ENCODE measurements at places on chromosomes 6 and 20.

DNA sequence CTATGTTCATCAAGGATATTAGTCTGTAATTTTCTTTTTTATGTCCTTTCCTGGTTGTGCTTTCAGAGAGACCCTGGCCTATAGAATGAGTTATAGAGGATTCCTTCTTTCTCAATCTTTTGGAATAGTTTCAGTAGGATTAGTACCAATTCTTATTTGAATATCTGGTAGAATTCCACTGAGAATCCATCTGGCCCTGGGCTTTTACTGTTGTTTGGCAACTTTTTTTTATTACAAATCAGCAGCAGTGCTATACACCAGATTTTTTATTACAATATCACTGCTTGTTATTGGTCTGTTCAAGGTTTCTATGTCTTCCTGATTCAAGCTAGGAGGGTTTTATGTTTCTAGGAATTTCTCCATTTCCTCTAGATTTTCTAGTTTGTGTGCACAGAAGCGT lies 50.0 kb upstream of the NRSN1 start:
- DNase-seq, result no peak

DNA sequence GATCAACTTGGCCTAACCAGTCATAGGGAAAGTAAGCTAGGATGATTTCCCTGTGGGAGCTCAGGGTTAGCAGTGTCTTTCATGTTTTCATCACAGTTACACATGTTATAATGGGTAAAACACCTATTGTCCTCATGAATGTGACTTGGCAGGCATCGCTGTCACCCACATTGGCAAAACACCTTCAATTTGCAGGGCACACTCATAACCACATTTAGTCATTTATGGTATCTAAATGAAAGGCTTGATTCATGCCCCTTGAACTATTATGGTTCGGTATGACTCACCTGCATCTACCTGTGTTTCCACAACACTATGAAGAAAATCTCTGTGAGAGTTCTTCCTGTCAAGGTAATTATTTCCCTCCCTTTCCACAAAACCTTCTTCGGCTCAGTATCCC lies 49.2 kb downstream of the FRK start:
- no peak for DNase-seq

DNA sequence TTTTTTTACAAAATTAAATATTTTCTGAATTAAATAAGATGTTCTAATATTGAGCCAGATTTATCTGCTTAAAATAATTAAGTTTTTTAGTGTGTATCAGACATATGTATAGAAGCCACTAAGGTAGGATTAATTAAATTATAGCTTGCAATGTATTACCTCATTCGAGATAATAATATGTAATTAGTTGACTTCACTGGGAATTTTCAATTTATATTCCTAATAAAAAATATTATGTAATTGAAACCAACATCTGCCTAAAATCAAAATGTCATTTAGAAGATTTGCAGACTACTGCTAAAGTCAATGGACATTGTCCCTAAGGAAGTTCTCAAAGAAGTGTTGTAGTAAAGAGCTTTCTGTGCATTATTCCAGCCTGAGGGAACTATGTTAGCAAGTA lies 254.7 kb downstream of the EYS start:
- no peak for DNase-seq

DNA sequence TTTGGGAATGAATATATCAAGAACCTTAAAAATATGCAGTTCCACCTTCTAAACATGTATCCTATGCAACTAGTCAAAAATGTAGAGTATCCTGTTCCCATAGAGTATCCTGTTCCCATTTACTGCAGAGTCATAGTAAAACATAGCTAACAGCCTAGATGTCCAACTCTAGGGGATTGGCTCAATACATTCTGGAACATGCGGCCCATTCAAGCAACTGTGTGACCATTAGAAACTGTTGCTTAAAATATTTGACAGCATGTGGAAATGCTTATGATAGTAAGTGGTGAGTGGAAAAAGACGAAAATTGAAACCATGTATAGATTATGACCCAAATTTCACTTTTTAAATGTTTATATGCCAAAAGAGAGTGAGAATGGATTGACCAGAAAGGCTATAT lies 11.2 kb downstream of the FOXP4 start:
- no peak for DNase-seq

DNA sequence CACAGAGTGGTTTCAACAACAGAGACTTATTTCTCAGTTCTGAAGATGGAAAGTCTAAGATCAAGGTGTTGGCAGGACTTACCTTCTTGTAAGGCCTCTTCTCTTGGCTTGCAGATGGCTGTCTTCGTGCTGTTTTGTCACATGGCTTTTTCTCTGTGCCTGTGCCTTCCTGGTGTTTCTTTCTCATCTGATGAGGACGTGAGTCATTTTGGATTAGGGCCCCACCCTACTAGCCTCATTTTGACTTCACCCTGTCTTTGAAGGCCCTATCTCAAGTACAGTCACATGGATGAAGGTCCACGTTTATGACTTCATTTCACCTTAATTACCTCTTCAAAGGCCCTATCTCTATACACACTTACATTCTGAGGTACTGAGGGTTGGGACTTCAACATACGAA lies 41.4 kb upstream of the LAMA2 start:
- no peak for DNase-seq

DNA sequence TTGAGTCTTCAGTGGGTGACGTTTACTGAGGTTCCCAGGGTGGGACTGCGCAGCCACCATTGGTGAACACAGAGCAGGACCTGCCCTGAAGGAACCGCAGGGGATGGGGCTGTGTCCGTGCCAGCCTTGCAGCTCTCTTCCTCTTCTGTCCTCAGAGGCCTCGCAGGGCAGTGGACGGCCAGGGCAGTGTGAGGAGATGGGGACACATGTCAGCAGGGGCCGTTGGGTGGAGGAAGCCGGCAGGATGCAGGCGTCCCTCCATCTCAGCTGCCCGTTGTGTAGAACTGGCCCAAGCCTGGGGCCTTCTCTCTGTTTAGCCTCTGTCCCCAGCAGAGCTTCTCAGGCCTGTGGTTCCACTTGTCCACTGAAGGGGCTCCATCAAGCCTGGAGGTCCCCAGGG lies 53.6 kb upstream of the SMOC2 start:
- no peak for DNase-seq

DNA sequence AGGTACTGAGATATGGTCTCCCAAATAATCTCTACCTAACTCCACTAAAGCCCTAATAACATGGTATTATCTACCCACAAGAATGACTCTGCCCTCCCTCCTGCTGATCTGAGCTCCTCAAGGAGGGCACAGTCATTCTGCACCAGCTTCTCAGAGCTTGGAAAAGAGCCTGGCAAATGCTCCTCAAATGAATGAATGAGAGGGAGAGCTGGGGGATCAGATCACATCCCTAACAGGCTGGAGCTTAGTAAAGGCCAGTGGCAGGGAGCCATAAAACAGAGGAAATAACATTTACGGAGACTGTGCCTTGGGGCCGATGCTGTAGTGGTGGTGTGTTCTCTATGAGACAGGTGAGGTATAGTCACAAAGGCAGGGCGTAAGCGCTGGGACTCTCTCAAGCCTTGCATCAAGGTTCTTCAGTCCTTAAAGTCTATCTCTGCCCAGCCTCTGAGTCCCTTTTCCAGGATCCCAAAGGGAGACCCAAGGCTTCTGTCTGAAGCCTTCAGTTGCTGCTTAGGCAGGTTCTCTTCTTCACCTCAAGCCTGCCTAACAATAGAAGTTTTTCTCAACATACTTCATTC lies 7.2 kb upstream of the NNAT start:
- no peak for DNase-seq

- DNase-seq, result no peak
Measured at GRCh38 chr6:129026601-129027000, 143.7 kb downstream of the LAMA2 start.

- DNase-seq, result no peak
Measured at GRCh38 chr6:129695373-129696027, 14.5 kb downstream of the ARHGAP18 start.

- no peak for DNase-seq
Measured at GRCh38 chr20:40547483-40548091, 141.4 kb downstream of the MAFB start.

GRCh38 chr6:90160013-90160412 lies 136.6 kb downstream of the BACH2 start:
- no peak for DNase-seq

DNA sequence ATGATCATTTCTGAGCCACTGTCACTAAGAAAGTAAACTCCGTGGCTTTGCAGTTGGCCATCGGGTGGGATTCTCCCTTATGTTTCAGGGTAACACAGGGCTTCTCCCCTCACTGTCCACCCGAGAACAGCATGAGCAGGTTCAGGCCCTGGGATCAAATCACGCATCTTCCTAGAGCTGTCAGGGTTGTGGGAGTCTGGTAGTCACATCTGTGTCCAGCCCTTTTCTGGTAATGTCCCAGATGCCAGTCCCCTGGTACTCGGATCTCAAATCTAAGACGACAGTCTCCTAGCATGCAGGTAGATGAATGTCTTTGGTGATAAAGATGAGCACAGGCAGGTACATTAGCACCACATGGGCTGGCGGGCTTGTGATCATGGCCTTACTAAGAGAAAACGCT lies 4.8 kb downstream of the PXDC1 start:
- DNase-seq, result no peak

DNA sequence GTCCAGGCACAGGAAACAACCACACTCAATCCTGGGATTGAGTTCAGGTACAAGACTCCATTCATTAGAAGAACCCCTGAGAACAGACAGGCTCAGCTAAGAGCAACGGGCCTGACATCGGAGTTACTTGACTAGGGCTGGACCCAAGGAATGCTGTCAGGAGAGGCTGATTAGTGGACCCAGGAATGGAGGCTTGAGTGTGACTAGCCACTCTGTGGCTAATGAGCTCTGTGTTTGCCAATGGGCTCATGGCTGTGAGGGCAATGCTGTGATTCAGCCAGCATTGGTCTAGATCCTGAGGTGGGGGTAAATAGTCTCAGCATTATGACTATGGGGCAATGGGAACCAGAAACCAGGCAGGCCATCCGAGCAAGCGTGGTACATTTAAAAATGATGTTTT lies 71.8 kb downstream of the RIOK1 start:
- no peak for DNase-seq

DNA sequence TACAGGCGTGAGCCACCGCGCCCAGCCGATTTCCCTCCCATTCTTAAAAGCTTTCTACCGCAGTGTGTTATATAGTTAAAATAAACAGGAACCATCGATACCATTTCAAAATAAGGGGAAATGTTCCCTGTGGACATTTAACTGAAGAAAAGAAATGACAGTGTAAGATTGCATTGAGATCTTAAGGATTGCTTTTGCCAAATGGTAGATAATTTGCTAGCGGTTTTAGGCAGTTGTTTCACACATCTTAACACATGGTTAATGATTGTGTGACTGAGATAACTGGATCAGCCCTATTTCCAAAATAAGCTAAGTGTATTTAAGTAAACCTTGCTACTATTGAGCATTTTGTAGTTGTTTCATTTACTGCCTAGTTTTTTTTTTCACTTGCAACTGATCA lies 15.6 kb downstream of the STX16 start:
- no peak for DNase-seq

DNA sequence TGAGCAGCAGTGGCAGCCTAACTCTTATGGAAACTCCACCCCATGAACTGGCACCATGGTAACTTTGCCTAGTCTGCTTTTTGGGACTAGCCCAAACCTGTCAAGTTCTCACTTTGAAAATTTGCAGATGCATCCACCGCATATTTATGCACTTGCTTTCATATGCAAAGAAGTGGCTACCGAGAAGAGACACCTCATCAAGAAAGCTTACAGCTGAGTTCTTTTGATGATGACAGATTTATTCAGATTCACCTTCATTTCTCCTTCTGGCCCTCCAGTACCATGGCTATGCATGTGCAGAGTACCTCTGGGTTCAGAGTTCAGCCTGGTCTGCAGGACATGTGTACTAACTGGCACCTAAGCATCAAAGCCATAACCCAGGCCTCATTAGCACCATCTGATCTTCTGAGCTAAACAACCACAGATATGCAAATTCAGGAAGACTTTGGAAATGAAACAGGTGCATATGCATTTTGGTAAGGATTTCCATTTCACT lies 154.3 kb upstream of the TENT5A start:
- DNase-seq, result no peak

- DNase-seq, result no peak
Measured at GRCh38 chr6:93423542-93423941, 4.2 kb upstream of the EPHA7 start.

DNA sequence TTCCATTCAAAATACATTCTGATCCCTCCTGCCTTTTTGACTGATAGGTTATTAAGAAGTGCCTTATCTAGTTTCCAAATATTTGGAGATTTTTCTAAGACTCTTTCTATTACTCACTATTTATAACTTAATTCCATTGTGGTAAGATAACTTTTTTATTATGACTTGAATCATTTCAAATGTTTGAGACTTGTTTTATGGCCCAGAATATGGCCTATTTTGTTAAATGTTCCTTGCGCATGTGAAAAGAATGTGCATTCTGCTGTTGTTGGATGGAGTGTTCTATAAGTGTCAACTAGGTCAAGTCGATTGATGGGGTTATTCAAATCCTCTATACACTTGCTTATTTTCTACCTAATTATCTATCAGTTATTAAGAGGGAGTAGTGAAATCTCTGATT lies 13.1 kb upstream of the TCP11 start:
- no peak for DNase-seq
